RWPE1 (cell line): ENCODE measurements at places on chromosomes 4 and X.

DNA sequence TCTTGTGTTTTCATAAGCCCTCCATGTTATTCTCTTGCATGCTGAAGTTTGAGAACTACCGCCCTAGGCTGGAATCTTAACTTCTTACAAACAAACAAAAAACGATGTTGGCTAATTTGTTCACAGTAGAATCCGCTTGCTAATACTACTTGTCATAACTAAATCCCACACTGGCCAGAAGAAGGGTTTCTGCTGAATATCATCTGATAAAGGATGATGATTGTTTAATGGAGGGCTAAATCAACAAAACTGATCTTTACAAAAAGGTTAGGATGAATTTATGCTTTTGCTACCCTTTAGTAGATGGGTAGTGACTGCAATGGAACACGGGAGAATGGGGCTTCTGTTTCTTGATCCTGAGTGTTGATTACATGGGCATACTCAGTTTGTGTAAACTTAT lies 42.3 kb downstream of the SPATA4 start:
- DNase-seq: no peak

- no peak for DNase-seq
These were observed 92.1 kb downstream of the SCFD2 start for GRCh38 chr4:53273726-53274125.

DNA sequence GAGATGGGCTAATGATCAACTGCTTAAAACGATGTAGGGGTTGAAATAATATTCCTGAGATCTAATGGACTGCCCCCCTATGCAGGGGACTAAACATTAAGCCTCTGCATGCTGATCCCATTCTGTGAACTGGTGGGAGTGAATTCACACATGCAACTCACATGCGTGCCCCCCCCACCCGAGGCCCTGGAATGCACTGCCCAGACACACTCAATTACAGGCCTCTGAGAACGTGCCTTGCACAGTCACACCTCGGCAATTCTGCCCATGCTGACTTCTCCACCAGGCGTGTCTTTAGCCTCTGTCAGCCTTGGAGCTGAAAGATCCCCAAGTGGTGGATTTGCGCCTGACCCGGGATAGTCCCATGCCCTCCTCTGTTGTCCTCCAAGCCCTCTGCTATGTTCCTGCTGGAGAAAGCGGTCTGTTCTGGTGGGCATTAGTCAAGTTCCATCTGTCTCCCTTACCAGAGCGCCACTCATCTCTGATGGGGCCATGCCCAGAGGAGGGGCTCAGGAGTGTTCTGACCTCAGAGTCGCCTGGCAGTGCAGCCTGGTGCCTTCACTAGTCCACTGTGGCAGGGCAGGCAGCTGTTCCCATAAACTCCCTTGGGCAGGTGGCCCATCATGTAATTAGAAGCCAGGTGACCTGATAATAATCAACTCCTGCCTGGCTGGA lies 86.5 kb downstream of the DRD5 start:
- DNase-seq: no peak

DNA sequence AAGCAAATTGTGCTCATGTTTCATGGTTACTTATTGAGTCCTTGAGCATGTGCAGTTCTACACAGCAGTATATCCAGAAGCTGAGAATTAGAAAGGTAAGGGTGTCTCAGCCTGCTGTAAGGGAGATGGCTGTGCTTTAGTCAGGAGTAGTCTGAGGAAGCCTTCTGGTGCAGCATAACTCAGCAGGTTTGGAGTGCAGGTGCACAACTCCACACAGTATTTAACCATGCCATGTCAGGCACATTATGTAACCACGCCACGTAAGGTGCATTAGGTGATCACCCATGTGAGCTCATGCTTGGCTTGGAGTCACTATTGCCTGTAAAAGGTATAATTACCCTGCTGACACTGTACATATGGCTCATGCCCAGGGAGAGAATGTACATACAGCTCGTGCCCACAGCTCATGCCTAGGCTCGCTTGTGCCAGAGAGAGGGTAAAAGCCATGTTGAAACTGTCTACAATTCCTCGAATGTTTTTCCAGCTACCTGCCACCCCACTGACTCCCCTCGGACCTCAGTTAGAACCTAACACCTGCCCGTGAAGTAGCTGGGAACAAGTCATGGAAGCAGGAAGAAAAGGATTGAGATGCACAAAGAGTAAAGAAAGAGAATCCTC lies 37.8 kb downstream of the UCHL1 start:
- no peak for DNase-seq

DNA sequence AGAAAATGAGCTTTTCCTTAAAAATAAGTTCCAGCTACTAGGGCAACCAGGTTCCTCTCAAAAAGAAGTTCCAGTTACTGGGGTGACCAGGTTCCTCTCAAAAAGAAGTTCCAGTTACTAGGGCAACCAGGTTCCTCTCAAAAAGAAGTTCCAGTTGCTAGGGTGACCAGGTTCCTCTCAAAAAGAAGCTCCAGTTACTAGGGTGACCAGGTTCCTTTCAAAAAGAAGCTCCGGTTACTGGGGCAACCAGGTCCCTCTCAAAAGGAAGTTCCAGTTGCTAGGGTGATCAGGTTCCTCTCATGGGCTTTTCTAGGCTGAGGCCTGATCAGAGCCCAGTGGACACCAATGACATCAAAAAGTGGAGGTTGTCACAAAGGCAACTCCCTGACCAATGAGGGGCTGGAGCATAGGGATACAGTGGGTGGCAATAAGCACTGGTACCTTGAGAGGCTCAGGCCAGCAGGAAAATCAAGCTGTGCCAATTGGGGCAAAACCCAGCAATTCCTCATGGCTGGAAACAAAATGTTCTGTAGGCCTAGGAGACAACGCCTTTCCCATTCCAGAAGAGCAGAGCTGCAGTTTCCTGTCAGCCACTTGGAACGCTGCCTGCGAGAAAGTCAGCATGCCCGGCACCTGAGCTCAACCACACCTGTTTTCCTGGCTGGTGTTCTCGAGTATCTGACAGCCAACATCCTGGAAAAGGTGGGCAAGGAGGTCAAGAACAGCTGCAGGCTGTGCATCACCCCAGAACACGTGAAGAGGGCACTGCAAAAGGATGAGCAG lies 12.3 kb upstream of the SYTL5 start:
- DNase-seq: peak; percentile 50

DNA sequence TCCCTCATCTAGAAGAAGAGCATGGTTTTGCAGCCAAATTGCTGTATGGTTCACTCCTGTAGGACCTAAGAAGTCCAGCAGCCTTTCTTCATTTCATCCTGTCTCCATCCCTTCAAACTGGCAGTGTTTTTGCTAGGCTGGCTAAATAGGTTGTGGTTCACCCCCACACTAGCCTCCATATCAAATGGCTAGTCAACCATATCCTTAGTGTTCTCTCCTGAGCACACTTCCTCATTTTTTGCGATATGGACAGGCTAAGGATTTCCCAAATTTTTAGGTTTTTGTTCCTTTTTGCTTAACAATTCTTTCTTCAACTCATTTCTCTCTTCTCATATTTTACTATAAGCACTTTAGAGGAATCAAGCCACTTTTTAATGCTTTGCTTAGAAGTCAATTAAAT lies 98.8 kb upstream of the NOCT start:
- no peak for DNase-seq

- DNase-seq: no peak
These were observed 12.0 kb upstream of the UNC5C start for GRCh38 chr4:95560774-95561173.

DNA sequence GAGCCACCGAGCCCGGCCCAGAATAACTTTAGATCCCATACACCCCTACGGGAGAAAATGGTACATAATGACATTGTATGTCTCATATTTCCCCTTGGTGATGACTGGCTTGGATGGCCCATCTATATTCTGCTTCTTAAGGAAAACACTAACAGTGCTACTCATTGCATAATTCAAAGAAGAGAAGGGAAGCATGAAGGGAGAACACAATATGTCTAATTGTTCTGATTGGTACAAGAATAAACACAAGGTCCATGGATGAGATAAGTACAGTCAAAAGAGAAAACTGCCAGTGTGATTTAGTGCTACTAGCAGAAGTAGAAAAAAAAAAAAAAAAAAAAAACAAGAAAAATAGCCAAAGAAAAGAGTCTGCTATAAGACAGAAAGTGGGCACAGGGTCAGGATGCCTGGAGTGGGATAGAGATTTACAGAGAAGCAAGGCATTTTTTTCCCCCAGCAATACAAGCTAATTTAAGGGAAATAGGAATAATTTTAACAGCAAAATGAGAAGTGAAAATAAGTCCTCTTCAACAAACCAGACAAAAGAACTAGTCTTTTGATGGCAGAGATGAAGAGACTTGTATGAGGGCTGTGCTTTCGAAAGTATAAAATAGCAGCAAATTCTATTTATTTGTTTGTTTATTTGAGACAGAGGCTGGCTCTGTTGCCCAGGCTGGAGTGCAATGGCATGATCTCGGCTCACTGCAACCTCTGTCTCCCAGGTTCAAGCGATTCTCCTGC lies 96.5 kb upstream of the MAP3K15 start:
- DNase-seq: no peak

DNA sequence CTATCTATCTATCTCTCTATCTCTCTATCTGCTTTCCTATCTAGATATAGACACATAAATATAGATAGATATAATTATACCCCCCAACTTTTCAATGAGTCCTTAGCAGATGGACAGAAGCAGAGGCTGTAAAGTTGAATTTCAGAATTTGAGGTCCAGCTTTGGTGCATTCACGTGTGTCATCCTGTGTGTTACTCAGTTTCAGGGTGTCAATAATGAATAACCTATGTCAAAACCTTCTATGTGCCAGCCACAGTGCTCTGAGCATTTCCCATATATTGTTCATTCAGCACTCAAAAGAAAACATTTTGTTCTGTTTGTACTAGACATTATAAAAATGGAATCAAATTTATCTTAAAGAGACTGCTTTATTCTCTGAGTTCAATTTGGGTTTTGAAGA lies 310.0 kb downstream of the ARHGAP24 start:
- DNase-seq: no peak

DNA sequence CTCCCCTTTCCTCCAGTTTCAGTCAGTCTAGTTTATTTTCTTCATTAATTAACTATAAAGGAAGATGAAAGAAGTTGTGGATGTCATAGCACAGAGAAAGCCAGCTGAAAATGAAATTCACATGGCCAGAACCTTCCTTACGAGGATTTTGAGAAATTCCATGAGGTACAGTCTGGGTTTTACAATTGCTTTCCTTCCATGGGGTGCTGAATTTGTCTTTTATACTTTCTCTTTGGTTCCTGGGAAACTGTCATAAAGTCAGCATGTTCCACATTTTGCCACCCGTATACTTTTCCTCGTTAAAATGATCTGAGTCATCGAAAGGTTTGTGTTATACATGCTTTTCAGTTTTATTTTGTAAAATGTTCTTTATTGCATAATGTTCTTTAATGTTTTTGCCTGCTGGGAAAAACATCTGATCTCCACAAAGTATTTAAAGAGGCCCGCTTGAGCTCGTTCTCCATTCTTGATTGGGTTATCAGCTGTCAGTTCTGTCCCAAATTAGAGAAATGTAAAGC lies 78.1 kb upstream of the CLDN34 start:
- no peak for DNase-seq

DNA sequence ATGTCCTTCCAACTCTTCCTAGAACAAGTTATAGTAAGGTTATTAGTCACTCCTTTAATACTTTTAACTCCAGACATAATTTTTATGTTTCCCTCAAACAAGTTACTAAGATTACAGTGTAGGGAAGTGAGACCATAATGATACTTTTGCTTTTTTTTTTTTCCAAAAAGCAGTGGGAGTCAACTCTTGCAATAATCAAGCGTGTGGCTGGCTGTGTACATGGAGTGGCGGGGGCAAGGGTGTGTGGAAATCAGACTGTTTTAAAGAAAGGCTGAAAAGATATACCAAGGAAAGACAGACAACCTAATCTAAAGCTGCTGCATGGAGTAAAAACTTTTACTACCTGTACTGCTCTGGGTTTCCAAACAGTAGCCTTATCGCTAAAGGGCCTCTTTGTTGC lies 4.1 kb downstream of the NOA1 start:
- no peak for DNase-seq

- DNase-seq: peak; percentile 53
These were observed 58.9 kb downstream of the HOPX start for GRCh38 chr4:56622176-56622575.

- DNase-seq: no peak
These were observed 30.1 kb downstream of the GABRB1 start for GRCh38 chr4:47061435-47061834.

DNA sequence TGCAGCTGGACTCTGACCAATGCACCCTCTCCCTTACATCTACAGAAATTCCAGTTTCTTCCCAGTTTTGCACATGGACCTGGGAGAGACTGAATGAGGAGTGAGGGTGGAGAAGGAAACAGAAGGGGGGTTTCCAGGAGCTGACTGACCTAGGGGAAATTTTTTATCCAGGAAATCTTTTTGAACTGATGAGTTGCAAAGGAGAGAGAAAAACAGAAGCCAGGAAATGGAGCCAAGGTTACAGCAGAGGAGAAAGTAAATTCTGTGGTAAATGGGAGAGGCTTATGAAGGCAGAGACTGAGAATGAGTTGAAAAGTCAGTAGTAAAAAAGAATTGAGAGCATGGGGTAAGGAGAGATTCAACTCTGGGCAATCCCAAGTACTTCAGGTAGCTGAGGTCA lies 192.8 kb downstream of the SMIM20 start:
- DNase-seq: no peak

- DNase-seq: no peak
These were observed 374.8 kb upstream of the GNPDA2 start for GRCh38 chr4:45100956-45101818.

- no peak for DNase-seq
These were observed 153.3 kb upstream of the USP9X start for GRCh38 chrX:40931921-40932320.

GRCh38 chr4:121738780-121739535 lies 26.0 kb downstream of the SMIM43 start:
- DNase-seq: no peak

DNA sequence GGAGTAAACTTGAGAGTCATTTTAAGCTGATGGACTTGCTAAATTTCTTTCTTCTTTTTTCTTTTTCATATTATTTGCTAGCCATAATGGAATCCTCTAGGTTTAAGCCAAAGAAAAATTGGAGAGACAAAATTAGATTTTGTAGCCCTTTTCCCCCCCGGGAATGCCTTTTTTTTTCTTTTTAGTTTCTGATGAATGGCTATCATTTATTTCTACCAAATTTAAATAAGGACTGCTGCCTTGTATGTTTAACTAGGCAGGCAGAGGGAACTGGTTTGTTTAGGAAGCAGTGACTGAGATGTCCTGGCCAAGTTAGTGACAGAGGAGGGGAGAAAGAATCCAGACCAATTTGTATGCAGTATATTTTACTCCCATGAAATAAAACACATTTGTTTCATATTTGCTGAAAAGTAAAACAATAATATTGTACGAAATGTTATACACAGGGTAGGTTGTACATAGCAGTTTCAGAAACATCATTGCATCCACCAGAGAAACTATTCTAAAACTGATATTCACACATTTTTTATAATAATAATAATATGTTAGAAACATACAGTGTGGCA lies 5.7 kb downstream of the PITX2 start:
- no peak for DNase-seq
